Retinal pigment epithelial cell (primary cell): ENCODE measurements at places on chromosomes 13 and 19.

DNA sequence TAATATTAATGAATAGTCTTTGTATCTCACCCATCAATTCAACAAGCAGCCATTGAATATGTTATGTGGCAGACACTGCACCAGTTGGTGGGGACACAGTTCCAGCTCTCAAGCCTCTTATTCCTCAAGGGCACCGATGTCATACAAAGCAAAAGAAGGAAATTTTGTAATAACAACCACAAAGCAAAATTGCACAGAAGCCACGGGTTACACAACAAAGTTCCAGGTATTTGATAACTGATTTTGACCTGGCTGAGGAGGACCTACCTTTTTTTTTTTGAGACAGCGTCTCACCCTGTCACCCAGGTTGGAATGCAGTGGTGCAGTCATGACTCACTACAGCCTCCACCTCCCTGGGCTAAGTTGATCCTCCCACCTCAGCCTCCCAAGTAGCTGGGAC lies 266.7 kb downstream of the FOXO1 start:
- DNase-seq, result no peak

DNA sequence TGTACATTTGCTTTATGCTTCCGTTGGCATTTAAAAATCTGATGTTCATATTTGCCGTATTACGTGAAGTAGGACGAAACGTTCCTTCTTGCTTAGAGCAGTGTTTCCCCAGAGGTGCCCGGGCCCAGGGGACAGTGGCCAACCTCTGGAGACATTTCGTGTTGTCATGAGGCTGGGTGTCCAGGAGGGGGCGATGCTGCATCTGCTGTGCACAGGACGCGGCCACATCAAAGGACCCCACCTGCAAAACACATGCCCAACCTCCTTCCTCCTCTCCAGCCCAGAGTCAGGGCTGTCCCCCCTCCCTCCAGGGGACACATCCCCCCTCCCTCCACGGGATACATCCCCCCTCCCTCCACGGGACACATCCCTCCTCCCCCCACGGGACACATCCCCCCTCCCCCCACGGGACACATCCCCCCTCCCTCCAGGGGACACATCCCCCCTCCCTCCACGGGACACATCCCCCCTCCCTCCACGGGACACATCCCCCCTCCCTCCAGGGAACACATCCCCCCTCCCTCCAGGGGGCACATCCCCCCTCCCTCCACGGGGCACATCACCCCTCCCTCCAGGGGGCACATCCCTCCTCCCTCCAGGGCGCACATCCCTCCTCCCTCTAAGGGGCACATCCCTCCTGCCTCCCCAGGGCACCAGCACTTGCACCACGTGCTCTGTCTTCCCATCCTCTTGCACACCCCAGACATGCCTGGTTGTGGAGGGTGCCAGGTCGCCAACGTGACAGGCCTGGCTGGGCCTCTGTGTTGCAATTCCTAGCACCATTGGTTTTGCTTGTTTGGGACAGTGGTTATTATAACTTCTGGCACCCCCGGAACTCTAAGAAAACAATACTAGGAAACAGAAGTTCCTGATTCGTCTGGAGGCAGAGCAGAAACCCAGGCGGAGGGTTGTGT lies 46.7 kb downstream of the GAS6 start:
- peak; percentile 52 for DNase-seq

DNA sequence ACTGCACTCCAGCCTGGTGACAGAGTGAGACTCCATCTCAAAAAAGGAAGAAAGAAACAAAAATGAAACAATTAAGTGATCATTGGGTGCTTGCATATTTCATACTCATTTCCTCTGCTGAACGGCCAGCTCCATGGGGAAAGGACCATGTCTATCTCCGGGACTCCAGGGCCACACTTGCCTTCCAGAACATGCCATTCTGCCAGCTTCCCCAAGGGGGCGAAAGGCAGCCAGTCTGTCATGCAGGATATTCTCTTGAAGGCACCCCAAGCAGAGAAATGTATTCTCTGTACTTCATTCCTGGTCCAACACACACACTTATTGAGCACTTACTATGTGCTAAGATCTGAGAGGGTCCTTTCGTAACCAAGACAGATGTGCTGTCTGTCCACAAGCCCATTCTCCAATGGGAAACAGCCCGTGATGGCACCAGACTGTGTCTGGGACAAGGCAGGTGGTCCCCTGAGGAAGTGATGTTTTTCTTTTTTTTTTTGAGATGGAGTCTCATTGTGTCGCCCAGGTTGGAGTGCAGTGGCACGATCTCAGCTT lies 10.2 kb upstream of the CARM1 start:
- DNase-seq, result no peak

DNA sequence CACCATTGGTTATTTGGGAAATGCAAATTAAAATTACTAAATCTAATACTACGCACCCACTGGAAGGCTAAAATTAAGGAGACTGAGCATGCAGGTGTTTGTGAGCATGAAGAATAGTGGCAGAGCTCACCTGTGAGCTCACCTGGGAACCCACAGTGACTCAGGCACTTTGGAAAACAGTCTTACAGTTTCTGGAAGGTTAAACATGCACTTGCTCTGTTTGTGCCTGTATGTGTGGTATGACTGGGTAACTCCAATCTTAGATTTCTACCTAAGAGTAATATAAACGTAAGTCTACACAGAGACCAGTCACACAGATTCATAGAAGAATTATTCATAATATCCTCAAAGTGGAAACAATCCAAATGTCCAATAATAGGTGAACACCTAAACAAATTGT lies 318.8 kb downstream of the ATP8A2 start:
- DNase-seq, result no peak

DNA sequence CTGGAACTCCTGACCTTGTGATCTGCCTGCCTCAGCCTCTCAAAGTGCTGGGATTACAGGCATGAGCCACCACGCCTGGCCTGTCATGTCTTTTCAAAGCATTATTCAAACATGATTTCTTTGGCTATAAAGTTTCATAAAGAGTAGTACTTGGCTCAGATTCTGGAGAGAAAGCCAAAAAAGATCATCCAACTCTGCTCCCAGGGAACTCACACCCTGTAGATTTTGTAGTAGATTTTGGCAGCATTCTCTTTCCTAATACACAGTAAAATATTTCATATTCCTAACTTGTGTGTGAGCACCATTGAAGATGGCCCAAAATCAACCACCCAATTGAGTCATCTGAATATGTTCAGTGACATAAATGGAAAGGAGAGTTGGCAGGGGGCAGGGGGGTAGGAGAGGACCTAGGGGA lies 48.4 kb downstream of the CAB39L start:
- no peak for DNase-seq

GRCh38 chr19:41784743-41785142 lies 11.6 kb upstream of the CEACAM3 start:
- no peak for DNase-seq

- DNase-seq, result no peak
Observed at GRCh38 chr19:44576843-44577565, 36.4 kb upstream of the IGSF23 start.

GRCh38 chr19:55858969-55859368 lies 22.6 kb downstream of the NLRP4 start:
- DNase-seq, result no peak

DNA sequence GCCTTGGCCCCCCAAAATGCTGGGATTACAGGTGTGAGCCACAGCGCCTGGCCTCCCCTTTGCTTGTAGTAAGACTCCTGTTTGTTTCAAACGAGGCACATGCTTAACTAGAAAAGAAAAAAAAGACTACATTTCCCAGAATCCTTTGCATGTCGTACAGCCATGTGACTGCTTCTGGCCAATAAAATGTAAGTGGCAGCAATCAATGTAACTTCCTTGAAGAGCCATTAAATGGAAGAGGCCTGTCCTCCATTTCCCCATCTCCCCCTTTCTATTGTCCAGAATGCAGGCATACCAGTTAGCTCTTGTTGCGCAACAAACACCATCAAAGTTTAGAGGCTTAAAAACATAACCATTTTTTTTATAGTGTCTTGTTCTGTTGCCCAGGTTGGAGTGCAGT lies 10.4 kb upstream of the GPR32 start:
- DNase-seq, result no peak

- no peak for DNase-seq
Observed at GRCh38 chr13:108963846-108964600, 334.6 kb downstream of the MYO16 start.

DNA sequence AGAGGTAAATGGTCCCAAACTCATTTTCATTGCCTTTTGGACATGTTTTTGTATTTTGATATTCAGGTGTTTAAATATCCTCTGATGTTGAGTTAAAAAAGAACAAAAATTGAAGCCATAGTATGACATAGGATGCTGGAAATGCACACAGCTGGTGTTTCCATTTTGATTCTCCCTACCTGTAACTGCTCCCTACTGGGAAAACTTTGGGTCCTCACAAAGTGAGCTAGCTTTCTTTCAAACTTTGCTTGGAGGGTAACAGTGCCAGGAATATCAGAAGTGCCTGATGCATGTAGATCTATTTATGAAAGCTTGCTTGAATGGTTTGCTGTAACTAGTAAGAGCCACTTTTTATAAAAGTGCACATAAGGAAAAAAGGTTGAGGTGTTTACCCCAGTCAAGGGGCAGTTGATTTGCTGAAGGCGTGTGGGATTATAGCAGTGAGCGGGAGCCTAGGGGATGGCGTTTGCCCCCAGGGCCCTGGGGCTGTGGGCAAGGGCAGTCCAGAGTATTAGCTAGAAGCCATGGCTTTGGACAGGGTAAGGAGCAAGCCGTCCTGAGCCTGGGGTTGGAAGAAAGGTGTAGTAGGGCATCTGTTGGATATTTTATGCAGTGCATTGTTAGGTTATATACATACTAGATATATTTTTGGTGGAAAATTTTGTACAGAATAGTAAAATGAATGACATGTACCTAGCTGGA lies 4.3 kb downstream of the RPS9 start:
- no peak for DNase-seq

- DNase-seq, result no peak
Observed at GRCh38 chr19:47542030-47542475, 27.2 kb upstream of the NAPA start.

- no peak for DNase-seq
Observed at GRCh38 chr19:45047188-45047797, 8.4 kb downstream of the CLASRP start.
